ENCODE measurements at places on chromosomes 11 and 22.

DNA sequence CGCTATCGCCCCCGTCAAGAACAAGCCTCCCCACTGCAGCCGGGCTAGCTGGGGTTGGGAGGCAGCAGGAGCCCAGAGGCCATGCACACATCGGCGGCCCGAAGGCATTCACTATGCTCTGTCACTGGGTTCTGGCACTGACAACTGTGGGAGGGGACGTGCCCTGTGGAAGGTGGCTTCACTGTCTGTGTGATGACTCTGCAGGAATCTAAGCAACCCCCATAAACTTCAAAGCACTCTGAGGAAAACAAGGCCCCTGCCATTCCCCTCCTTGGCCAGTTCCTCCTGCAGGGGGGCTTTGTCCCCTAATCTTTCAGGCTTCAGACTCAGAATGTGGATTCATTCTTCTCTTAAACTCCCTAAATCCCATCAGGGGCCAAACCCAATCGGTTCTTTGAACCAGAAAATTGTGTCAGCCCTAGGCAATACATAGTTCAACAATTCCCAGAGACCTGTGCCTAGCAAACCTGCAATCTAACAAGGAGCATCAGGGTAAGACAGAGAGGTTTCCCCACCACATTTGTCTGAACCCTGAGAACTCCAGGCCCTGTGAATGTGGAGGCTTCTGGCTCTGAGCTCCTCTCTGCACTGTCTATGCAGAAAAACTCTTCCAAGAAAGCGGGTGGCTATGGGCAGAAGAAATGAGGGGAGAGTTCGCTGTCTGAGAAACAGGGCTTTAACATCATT lies 1477.2 kb downstream of the TBC1D22A start:
- no peak for DNase-seq

DNA sequence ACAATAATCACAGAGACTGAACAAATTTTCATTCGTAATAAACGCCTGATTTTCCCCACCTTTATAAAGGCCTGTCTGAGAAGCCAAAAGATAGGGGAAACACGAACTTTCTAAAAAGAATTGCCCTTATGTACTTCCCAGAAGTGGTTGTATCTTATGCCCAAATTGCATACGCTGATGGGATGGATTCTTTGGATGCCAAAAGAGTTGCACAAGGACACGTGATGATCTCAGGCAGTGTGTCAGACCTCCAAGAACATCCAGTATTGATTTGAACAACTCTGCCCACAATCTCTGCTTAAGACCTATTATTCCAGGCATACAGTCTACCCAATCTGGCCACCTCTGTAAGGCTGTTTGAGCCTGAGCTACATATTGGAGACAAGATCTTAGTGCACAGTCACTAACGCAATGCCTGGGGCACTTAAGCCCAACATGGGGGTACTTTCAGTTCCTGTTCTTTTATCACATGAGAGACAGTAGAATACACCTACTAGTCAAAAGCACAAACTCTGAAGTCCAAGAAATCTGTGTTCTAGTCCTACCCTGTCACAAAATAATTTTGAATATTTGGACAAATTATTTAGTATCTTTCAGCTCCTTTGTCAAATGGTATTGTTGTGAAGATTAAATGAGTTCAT lies 38.9 kb downstream of the OR10A6 start:
- no peak for DNase-seq

DNA sequence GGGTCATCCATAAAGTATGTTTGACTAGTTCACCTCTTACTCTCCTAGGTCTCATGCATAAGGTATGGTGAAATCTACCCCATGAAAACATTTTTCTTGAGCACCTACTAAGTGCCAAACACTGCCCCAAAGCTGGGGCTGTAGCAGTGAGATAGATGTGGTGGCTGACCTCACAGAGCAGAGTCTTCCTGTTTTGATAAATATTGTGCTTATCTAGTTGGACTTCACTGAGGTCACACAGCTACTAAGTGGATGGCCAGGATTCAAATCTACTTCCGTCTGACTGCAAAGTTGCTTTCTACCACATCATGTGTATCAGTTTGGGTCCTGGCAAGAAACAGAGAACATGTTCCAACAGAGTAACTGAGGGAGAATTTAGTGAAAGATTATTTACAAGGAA lies 6.4 kb upstream of the HTATIP2 start:
- DNase-seq: no peak

DNA sequence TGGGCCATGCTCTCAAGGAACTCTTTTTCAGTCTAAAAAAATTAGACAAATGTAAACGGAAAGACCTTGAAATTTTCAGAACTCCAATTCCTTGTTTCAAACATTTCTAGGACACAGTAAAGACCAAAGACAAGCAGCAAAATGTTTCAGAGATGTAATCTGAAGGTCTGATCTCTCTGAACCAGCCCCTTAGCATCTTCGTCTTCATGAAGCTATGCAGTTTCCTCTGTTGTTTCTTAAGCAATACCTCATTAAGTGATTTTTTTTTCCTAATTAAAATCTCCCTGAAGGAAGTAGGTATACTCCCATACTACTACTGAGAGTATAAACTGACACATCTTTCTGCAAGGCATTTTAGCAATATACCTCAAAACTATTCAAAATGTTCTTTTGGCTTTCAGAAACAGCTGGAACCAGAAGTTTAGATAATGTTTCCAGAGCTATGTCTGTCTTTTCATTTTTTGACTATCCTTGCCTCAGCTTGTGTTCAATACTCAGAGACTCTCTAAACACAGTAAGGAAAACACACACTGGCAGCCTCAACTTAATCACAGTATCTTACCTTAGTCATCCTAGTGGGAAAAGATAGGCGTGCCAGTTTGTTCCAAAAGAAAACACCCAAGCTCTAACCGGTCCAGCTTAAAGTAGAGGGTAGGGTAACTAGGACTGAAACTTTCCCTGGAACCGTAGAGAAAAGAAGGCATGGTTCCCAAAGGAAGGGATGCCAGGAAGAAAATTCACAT lies 25.1 kb downstream of the SBF2 start:
- DNase-seq: no peak

GRCh38 chr11:80054582-80055165 lies 613.8 kb upstream of the TENM4 start:
- no peak for DNase-seq

DNA sequence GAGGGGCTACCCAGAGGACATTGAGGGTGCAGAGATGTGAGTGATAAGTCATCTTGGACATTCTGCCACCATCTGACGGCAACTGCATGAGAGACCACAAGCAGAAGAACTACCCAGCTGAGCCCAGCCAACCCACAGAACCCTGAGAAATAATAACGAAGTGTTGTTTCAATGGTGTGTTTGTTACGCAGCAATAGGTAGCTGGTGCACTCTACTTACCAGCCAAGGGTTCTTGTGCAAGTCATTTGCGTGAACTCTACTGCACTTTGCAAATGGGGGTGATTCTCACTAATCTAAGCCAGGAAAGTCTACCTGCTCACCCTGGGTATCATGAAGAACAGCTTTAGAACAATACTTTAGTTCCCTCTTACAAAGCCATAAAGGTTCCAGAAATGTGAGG lies 15.8 kb upstream of the CELSR1 start:
- DNase-seq: no peak

- DNase-seq: no peak
Observed at GRCh38 chr11:57781529-57781943, 19.9 kb downstream of the CTNND1 start.

DNA sequence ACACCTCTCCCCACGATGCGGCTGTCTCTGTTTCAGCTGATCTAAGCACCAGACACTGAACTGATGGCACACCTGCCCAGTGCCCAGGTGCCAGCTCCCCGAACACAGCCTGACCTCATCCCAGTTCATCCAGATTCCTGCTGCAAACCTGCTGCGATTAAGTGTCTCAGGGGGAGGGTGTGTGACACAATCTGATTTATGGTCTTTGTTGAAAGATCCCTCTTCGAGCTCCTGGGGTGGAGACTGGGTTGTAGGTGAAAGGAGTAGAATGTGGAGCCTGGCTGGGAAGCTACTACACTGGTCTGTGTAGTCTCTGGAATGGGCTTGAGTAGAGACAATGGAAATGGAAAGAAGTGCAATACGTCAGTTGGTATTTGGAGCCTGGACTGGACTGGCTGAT lies 390.3 kb downstream of the SHANK2 start:
- DNase-seq: no peak

DNA sequence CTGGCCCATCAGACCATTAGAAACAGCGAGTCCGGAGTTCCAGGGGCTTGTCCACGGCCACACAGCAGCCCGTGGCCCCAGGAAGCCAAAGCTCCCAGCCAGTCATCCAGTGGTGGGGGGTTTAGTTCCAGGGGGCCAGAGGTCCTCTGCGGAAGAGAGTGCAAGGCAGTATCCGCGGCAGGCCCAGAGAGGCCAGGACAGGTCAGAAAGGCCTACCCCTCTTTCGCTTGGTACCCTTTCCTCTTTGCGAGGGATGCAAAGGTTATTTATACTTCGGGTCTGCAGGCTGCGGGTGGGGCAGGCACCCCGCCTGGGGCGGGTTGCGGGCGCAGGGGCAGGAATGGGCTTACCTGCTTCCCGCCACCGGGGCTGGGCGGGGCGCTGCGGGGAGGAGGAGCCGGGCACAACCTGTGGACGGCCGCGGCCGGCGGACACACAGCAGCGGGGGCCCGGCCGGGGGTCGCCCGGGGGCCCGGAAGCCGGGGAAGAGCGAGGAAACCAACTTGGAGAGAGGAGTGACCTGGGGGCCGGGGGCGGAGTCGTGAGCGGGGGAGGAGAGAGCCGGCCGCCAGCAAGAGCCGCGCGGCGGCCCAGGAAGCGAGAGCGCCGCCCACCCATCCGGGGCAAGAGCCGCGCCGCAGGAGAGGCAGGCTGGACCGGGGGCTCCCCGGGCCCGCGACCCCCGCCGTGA lies at the start of gene SH3BP1:
Gene SH3BP1, plus strand, starts transcription at position 600 of the 691 bp plus-strand sequence. CDS start 119 bp downstream, outside the sequence.
- DNase-seq: peak; percentile 69

DNA sequence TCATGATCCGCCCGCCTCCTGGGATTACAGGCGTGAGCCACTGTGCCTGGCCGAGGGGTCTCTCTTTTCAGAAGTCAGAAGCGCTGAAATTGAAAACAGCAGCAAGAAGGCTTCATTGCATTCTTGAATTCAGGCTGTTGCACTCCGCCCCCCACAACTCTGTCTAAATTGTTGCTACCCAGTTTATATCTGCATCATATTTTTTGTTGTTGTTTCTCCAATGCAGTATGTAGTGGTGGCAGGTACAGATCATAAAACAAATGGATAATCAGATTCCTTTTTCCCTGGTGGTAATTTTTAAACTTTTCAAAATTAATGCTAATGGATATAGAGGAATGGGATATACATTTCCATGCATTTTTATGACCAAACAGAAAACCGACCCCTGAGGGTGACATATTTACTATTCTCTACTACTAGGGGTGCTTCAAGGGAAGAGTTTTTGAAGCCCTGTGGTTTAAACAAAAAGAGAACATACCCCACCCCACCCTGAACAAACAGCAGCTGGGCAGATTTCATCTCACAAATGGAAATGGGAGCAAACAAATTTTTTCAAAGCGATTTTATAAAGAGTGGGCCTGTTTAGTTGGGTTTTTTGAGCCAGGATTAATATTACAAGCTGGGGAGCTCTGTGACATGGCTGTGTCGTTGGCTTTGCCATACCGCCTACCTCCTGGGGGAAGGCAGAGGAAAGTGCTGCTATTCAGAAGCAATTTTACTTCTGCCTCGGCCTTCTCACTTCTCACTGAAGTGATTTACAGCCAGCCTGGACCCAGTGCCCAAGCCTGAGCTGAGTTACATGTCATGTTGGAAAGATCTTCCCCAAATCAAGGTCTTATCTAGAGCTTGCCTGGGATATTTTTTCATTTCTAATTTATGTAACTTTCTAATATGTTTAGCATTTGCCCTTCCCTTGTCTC lies 16.0 kb upstream of the TMA7B start:
- DNase-seq: no peak

- DNase-seq: no peak
Observed at GRCh38 chr22:36197065-36197440, 4.6 kb downstream of the APOL4 start.

GRCh38 chr11:109818290-109818689 lies 274.9 kb upstream of the ZC3H12C start:
- no peak for DNase-seq

GRCh38 chr11:36463781-36464180 lies 46.3 kb downstream of the TRAF6 start:
- DNase-seq: no peak

GRCh38 chr22:23609983-23610781 lies 21.9 kb downstream of the DRICH1 start:
- no peak for DNase-seq

- DNase-seq: no peak
Observed at GRCh38 chr11:118245936-118246562, 6.1 kb downstream of the MPZL3 start.

- no peak for DNase-seq
Observed at GRCh38 chr22:33771136-33771535, 149.1 kb downstream of the LARGE1 start.

GRCh38 chr11:16946477-16947282 lies 67.5 kb downstream of the PLEKHA7 start:
- no peak for DNase-seq

GRCh38 chr11:117823946-117824420 lies 561 bp downstream of the FXYD2 start:
- DNase-seq: no peak

GRCh38 chr11:15671216-15671615 lies 556.5 kb downstream of the INSC start:
- no peak for DNase-seq

DNA sequence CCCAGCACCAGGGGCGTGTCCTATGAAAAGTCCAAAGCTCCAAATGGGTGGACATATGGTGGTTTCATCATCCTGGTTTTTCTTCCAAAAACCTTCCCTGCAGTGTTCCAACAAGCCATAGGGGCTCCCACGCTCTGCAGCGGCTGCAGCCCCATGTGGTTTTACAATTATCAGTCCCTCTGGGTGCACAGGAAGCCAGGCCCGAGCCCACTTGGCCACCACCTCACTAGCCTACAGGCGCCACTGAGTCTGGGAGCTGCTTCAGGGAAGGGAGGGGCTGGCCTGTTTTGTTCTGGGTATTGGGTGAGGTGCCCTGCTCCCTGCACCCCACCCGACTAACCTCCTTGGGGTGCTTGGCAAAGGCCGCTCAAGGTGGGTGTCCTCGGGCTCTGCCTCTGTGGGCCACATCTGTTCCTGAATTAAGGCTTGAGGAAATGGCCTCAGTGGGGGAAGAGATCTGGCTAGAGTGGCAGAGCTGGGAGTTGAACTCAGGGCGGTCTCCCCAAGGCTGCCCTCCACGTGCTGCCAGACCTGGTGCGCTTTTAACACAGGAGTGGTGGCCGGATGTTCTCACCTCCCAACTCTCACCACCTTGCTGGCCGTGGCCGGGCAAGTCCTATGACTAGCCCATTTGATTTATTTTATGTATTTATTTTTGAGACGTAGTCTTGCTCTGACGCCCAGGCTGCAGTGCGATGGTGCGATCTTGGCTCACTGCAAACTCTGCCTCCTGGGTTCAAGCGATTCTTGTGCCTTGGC lies 5.3 kb upstream of the CDC42BPG start:
- DNase-seq: no peak
